Iris pigment epithelial cell (primary cell): ENCODE measurements at places on chromosomes 3 and 15.

- DNase-seq, result no peak
Observed at GRCh38 chr15:41873711-41874110, 20.1 kb downstream of the SPTBN5 start.

- peak; percentile 40 for DNase-seq
Observed at GRCh38 chr3:150275941-150276340, 132.2 kb upstream of the TSC22D2 start.

DNA sequence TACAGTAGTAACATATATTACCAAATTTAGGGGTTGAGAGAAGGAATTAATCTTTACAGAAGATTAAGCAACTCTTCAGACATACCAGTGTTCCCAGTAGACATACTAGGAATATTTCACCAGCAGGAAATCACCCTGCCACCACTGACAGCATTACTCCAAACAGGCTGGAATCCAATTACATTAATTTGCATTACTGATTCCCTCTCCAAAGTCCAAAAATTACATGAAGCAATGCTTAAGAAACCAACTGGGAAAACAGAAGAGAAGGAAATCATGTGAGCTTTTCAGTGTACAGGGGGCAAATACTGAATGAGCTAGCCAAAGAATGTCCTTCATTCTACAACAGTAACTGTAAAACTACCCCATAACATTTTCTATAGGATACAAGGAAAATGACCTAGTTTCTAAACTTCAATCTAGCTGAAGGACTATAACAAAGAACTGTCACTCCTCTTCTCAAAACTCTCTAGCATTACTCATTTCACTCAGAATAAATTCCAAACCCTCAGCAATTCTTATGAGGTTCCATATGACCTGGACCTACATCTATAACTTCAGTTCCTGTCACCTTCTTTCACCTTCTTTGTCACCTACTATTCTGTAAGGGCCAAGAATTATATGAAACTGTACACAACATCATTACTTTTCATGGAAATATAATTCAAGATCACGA lies 72.7 kb downstream of the INO80 start:
- peak; percentile 83 for DNase-seq

GRCh38 chr15:78453447-78453846 lies 15.4 kb downstream of the IREB2 start:
- DNase-seq, result no peak

DNA sequence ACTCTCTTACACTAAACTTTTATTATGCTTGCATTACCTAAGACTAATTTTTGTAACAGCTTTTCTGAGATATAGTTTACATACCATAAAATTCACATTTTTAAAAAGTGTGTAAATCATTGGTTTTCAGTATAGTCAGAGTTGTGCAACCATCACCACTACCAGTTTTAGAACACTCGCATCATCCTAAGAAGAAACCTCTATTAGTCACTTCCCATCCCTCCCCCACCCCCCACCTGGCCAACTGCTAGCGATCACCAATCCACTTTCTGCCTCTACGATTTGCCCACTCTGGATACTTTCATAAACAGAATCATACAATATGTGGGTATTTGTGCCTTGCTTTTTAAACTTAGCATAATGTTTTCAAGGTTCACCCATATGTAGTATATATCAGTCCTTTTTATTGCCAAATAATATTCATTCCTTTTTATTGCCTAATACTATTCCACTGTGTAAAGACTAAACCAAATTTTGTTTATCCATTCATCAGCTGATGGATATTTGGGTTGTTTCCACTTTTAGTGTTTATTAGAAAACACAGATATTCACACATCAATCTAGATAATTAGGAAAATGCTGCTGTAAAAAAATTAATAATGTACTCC lies 23.0 kb downstream of the UBP1 start:
- DNase-seq, result peak; percentile 80

DNA sequence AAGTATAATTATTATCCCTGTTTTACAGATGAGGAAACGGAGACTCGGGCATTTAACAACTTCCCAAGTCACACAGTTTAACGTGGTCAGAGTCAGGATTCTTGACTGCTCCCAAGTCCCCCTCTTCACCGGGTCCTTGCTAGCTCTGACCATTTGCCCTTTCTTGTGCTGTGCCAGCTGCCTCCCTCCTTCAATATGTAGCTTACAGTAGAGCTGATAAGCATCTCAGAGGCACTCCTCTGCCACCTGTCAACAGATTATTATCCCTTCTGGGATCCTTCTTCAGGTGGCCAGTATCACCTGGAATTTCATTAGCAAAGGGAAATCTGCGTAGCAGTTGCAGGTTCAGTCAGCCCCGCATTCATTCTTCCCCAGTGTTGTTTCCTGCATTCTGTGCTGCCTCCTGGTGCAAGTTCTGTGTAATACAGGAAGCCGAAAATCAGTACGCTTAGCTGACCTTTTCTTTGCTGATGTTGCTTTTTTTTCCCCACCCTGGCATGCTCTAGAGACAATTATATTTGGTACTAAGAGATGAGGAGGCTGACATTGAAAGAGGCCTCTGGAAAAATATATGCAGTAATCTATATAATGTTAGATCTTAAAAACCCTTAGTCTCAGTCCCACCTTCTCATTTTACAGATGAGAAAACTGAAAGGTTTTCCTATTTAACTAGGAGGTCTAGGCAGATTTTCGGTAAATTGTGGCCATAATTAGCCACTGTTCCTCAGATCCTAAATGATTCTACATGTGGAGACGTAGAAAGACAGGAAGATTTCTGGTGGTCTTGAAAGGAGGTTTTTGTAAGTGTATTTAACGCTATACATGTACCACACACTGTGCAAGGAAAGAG lies 24.8 kb downstream of the TMOD2 start:
- peak; percentile 64 for DNase-seq
